Activated T-cell treated with anti-CD3 and anti-CD28 coated beads for 4 hours (primary cell): ENCODE measurements at places on chromosomes 11 and 22.

DNA sequence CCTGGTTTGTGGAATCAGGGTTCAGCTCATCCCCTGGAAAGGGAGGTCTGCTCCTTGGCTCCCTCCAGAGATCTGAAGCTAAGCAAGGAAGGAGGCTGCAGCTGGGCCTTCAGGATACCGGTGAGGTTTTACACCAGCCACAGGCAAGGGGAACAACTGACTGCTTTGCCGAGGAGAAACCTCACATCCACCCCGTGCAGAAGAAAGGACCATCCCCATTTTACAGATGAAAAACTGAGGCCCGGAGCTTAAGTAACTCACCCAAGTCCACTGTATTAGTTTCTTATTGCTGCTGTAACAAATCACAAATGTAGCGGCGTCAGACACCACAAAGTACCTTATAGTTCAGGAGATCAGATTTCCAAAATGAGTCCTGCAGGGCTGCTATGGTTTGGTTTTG is 173.7 kb downstream of the MN1 start:
- DNase-seq, result no peak

DNA sequence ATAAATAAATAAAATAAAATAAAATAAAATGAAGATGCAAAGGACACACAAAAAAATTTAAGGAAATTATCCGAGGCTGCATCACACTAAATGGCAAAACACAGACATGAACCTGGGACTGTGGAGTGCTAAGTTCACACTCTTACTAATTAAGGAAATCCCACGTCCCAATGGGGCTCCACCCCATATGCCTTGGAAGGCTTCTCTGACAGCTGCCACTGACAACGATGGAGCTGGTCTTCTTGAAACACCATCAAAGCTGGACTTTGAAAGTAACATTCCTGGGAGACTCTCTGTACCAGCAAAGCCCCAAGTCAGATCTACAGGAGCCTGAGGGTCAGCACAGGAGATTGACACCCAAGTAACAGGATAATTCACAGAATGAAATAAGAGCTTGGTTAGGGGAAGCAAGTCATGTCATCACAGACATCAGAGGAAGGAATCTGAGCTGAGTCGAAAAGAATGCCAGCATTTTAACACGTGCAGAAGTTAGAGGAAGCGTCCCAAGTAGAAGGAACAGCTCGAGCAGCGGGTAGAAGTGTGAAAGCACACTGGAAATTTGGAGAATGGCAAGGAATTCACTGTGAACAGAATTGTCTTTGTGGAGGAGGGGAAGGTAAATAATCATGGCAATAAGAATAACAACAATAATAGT is 13.8 kb downstream of the TPST2 start:
- DNase-seq, result no peak

DNA sequence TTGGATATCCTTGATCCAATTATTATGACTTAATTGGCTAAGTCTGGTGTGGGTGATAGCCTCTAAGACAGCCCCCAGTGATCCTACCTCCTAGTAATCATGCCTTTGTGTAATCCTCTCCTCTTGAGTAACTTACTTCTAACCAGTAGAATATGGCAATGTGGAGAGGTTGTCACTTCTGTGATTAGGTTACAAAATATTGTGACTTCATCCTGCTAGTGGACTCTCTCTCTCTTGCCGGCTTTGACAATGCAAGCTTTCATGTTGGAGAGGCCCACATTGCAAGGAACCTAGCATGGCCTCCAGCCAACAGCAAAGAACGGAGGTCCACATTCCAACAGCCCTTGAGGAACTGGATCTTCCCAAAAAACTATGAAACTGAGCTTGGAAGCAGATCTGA is 19.5 kb downstream of the YPEL4 start:
- DNase-seq, result no peak

DNA sequence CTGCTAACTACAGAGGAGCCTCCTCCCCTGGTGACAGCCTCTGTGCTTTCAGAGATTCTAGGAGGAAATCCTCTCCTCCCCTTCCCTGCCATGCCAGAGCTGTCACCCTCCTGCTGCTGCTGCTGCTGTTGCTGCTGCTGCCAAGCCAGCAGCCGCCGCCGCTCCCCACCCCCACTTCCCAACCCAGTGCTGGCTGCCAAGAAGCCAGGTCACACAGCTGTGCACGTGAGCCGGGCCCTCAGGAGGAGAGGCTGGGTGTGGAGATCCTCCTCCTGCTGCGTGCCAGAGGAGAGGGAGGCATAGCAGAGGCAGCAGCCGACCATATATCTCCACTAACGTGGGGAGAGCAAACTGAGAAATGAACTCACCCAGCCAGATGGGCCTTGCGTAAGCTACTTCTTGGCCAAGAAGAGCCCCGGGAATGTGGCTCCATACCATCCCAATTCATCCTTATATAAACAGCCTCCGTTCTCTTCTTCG is 12.4 kb downstream of the CRY2 start:
- DNase-seq, result no peak

DNA sequence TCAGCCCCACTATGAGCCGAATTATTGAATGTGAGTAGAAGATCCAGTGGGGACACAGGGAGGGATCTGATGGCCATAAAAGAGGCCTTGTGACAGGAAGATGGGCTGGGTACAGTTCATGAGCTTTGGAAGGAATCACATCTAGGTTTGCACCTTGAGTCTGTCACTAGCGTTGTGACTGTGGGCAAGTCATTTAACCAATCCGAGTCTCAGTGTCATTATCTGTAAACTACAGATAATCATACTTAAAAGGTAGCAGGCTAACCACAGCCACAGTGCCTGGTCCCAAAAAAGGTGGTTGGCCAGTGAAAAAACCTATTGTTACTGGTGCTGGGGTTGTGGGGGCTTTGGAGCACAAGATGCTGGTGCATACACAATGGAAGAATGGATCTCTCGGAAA is 3.8 kb downstream of the HEPN1 start:
- DNase-seq, result no peak

GRCh38 chr11:27721264-27722116 is 21.2 kb upstream of the BDNF start:
- no peak for DNase-seq

DNA sequence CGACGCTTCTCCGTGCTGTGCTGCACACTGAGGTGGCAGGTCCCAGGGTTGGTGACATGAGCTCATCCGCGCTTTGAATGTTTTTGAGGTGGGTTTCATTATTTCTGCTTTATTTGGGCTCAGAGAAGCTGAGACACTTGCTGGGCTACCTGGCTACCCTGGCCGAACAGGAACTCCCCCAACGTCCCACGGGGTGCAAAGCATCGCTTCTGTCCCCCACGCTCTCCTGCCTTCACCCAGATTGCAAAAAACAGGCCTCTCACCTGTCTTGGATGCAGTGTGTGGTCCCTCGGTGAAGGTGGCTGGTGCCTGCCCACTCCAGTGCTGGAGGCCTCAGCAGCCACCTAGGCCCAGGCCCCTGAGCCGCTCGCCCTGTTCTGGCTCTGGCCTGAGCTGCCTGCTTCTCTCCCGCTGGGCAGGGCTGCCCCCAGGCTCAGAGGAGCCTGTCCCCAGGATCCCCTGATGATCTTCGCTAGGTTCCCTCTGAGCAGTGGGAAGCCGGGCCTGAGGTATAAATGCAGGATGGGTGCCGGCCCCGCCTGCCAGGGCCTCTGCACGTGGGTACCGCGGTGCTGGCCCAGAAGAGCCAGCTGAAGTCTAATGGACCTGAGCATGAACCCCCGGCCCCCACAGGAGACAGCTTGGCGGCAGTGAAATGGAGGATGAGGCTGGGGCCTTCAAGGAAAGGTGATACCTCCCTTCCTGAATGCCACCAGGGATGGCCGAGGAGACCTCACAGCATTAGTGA is 15.8 kb upstream of the MRGPRD start:
- no peak for DNase-seq

GRCh38 chr11:106695506-106695905 is 322.8 kb downstream of the GUCY1A2 start:
- DNase-seq, result no peak

DNA sequence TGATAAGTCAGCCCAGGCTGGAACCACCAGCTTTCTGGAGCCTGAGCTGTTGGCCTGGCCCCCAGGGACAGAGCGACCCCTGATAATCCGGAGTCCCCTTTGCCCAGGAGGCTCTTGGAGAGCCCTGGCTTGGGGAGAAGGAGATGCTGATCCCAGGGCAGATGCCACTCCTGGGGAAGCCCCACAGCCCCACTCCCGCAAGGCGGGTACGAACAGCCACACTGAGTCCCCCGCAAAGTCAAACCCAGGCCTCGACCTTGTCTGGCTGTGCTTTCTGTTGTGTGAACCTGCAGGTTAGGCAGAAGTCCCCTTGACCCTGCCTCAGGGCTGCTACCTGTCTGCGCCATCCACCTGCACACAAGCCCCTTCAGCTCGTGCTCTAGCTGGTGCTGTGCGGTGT is 108.0 kb downstream of the KCNQ1OT1 start:
- DNase-seq, result no peak

GRCh38 chr11:789943-790342 is at the start of gene CEND1:
TSS of gene CEND1 (minus strand) at chr11:790090. CDS start at chr11:788576, 1,514 bp downstream.
- no peak for DNase-seq

GRCh38 chr11:106152013-106152412 is 74.6 kb downstream of the AASDHPPT start:
- no peak for DNase-seq

- DNase-seq, result no peak
Observed at GRCh38 chr11:109641549-109641948, 219.6 kb downstream of the C11orf87 start.

- peak; percentile 98 for DNase-seq
Observed at GRCh38 chr11:119205574-119206510, at the start of gene CBL. TSS of gene CBL (plus strand) at chr11:119206339. CDS start at chr11:119206418, 79 bp downstream.

DNA sequence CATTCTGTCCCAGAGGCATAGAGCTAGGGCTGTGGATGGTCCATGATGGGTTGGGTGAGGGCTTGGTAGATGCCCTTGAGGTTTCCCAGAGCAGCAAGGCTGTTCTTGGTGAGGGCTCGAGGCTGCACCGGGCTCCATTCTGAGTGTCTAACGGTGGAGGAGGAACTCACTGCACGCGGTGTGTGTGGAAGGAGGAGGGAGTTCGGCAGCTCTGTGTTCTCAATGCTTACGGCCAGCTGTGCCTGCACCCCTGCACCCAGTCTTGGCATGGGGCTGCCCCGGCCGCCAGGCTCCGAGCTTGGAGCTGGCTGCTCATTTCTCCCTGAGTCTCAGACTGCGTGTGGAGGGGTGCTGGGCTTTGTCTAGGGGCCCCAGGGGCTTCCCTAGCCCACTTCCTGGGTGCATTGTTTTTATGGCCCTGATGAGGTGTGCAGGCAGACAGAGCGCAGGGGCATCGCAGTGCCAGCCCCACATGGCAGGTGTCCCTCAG is 1247.1 kb downstream of the BRD1 start:
- DNase-seq, result no peak

DNA sequence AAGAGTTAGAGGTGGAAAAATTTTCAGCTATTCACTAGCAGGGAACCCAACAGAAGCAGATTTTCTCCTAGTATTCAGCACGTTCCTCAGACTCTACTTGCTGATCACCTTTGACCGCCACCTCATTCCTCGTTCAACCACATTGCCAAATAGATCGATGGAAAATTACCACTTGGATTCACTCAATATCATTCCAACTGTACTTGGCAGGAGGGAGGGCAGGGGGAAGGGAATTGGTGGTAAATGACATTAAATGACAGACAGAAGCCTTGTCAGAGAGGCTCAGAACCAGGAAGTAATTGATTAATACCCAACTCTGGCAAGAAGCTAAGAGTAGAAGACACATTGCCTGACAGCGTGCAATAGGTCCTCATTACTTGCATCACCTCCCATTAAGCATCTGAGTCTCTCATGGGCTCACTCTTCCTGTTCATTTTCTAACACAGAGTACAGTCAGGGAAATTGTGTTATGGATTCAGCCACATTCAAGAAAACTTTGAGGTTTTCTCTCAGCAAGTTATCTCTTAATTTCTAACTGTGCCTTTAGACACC is 240.5 kb upstream of the FAT3 start:
- DNase-seq, result no peak

DNA sequence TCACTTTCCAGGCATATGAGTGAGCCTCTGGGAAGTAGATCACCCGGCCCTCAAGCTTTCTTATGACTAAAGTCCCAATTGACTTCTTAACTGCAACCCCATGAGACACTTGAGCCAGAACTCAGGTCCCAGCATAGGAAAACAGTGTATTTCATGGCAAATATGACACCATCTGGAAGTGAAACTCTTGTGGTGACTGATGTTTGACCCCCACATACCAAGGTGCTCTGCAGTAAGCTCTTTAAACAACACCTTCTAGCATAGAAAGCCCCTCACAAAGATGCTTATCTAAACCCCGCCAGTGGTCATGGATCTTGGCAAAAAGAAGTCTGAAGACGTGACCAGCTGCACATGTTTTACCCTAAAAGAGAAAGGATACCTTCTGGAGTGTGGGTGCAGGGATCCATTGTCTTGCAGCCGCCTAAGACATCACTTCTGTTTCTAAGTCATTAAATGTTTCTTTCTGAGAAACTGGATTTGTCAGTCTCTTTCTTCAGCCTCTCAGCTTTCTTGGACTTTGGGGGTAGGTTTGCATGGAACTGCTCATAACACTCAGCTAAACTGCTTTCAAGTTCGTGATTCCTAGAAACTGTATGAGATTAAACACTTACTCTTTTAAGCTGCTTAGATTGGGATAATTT is 7.4 kb upstream of the PELI3 start:
- no peak for DNase-seq

DNA sequence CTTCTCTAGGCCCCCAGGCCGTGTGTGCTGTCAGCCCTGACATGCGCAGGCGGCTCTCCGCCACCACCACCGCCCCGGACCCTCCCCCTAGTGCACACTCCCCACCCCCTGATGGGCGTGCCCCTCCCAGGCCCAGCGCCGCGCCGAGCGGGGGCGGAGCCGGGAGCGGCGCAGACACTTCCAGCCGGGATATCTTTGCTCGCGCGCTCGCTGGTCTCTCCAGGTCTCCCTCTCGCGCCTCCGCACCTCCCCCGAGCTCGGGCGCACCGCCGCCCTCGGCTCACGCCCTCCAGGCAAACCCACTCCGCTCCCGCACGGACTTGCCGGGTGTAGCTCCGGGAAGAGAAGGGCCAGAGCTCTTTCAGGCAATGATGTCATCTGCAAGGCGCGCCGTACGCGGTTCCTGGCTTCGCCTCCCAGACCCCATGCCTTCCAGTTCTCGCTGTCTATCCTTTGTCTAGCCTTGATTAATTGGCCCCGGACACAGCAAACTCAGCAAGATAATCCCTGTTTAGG is at the start of gene SCN3B:
SCN3B (minus strand) TSS at position 59 of the 516 bp plus-strand sequence. CDS start 823 bp downstream, outside the sequence.
- no peak for DNase-seq

GRCh38 chr11:130269326-130269943 is 45.3 kb downstream of the ZBTB44 start:
- no peak for DNase-seq

DNA sequence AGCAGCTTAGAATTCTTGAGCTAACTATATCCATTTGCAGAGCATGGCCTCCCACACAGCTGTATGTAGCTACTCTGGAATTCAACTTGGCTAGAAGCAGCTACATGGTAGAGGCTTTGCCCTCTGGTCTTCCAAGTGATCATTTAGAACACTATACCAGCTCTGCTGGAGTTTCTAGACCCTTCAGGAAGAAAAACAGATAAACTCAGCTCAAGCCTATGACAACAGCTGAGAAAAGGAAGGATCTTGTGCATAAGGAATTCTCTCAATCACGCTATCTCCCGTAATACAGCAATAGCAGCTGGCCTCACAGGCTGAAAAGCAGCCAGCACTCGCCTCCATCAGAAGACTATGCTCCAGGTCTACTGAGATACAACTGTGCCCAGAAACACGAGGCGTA is 50.6 kb upstream of the APOA1 start:
- no peak for DNase-seq
